ENCODE measurements at places on chromosomes 16 and 17. TPM values are rescaled to one million over a fixed set of nuclear protein-coding genes. Genes with fewer than 3 reads are reported as not detected.

KRT23 gene
- not detected for total RNA-seq

IL32 gene
- total RNA-seq, result 2.2 TPM

CCDC92B gene
- not detected for total RNA-seq

DNA sequence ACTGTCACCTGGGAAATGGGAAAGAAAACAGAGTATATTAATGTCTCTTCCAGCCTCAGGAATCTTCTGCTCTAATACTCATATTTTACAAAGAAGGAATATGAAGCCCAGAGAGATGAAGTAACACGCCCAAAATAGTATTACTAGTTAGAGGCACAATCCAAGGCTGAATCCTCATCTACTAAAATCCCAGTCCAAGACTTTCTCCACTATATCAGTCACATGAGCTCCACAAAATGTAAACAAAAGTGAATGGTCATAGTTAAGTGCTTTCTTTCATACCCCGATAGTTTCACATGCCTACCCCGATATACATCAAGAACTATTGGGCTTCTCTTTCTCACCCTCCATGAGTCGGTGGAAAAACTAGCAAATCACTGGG is 965 bp downstream of the INTS2 start:
- peak; percentile 35 for DNase-seq

- DNase-seq, result no peak
Observed at GRCh38 chr16:62548095-62548494, 511.9 kb upstream of the CDH8 start.
